ENCODE measurements at places on chromosomes 6 and 20.

GRCh38 chr20:14860410-14860814 is 523.0 kb upstream of the FLRT3 start:
- H3K4me3 ChIP-seq = no peak overlapping the region
- no peak for DNase-seq
- no peaks in the 10 kb centered on the region for H3K4me1 ChIP-seq
- no peak overlapping the region for H3K27ac ChIP-seq
- no peaks in the 10 kb centered on the region for H3K36me3 ChIP-seq

DNA sequence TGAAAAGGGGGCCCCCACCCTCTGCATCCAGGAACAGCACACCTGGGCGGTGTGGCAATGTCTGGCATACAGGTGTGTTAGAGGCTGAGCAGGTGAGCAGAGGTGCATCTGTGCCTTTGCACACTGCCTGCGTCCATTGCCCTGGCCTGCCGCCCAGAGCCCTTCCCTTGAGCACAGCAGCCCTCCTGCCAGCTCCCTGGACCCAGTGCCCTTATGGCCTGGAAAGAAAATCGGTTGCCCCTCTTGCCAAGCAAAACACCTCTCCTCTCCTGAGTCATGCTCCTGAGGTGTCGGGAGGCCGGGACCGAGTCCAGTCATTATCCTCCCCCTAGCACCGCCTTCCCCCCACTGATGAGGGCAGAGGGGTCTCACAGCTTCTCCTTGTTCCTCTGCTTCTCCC is 259.9 kb downstream of the SMOC2 start:
- H3K36me3 ChIP-seq = no peaks in the 10 kb centered on the region
- H3K4me1 ChIP-seq = peaks cover 25% of the 10 kb centered on the region
- peaks cover 8% of the 10 kb centered on the region for H3K27me3 ChIP-seq
- no peak overlapping the region for H3K27ac ChIP-seq
- no peak for DNase-seq
- no peak overlapping the region for H3K4me3 ChIP-seq

- no peak for DNase-seq
- no peak overlapping the region for H3K27ac ChIP-seq
- H3K4me3 ChIP-seq = no peak overlapping the region
- H3K27me3 ChIP-seq = no peaks in the 10 kb centered on the region
- peaks cover 23% of the 10 kb centered on the region for H3K36me3 ChIP-seq
Measured at GRCh38 chr6:158970640-158971275, 29.2 kb downstream of the RSPH3 start.

- no peak overlapping the region for H3K4me3 ChIP-seq
- H3K27me3 ChIP-seq = no peaks in the 10 kb centered on the region
- H3K27ac ChIP-seq = no peak overlapping the region
- no peaks in the 10 kb centered on the region for H3K36me3 ChIP-seq
- no peak for DNase-seq
Measured at GRCh38 chr6:116528133-116528532, 16.7 kb downstream of the CALHM5 start.

GRCh38 chr6:146289816-146290588 is 253.6 kb upstream of the RAB32 start:
- peak overlapping the region; percentile 81 for H3K27ac ChIP-seq
- DNase-seq = no peak

- no peak for DNase-seq
- no peaks in the 10 kb centered on the region for H3K27me3 ChIP-seq
- H3K4me1 ChIP-seq = peaks cover 67% of the 10 kb centered on the region
- H3K4me3 ChIP-seq = no peak overlapping the region
- H3K27ac ChIP-seq = peak overlapping the region; percentile 38
Measured at GRCh38 chr6:149331043-149331807, 13.7 kb downstream of the TAB2 start.

DNA sequence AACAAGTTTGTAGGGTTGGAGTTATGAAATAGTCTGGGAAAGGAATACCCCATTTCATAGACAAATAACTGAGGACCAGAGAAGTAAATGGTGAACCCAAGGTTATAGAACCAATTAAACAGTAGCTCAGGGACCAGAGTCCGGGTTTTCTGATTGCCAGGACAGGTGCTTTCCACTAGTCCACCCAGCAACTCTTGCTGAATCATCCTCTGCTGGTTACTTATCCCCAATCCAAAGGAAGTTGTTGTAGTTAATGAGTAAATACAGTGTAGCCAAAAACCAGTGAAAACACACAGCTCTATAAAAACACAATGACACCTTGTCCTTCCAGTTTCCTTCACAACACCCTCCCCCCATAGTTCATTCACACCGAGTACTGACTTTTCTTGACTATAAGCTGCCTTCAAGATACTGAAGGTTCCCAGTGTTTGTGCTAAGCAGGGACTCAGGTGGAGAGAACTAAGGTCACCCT is 766 bp upstream of the TINAG start:
- no peak overlapping the region for H3K4me3 ChIP-seq
- no peak overlapping the region for H3K27ac ChIP-seq
- H3K27me3 ChIP-seq = no peaks in the 10 kb centered on the region
- H3K4me1 ChIP-seq = no peaks in the 10 kb centered on the region

- no peak overlapping the region for H3K4me3 ChIP-seq
- H3K36me3 ChIP-seq = peaks cover 8% of the 10 kb centered on the region
- no peaks in the 10 kb centered on the region for H3K4me1 ChIP-seq
- H3K27ac ChIP-seq = no peak overlapping the region
Measured at GRCh38 chr6:89952105-89952671, 57.9 kb downstream of the GJA10 start.

- H3K4me3 ChIP-seq = no peak overlapping the region
- no peak overlapping the region for H3K27ac ChIP-seq
- no peaks in the 10 kb centered on the region for H3K36me3 ChIP-seq
- no peaks in the 10 kb centered on the region for H3K4me1 ChIP-seq
- no peak for DNase-seq
Measured at GRCh38 chr6:123036648-123037047, 40.6 kb downstream of the CLVS2 start.

DNA sequence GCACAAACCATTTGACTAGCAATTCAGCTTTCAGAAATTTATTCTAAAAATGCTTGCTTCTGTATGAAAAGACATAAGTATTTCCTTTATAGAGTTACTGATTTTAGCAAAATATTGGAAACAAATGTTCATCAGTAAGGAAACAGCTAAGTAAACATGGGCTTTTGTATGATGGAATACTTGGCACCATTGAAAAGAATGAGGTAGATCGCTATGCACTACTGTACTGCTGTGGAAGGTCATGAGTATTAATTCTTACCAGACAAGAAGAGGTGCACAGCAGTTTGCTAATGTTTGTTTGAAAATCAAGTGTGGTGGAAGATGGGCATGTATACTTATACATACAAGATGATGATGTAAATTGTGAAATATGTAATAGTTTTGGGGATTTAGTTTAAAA is 73.0 kb downstream of the FARS2 start:
- no peak for DNase-seq
- no peak overlapping the region for H3K27ac ChIP-seq
- H3K36me3 ChIP-seq = no peaks in the 10 kb centered on the region
- H3K4me1 ChIP-seq = peaks cover 15% of the 10 kb centered on the region
- H3K27me3 ChIP-seq = no peaks in the 10 kb centered on the region

DNA sequence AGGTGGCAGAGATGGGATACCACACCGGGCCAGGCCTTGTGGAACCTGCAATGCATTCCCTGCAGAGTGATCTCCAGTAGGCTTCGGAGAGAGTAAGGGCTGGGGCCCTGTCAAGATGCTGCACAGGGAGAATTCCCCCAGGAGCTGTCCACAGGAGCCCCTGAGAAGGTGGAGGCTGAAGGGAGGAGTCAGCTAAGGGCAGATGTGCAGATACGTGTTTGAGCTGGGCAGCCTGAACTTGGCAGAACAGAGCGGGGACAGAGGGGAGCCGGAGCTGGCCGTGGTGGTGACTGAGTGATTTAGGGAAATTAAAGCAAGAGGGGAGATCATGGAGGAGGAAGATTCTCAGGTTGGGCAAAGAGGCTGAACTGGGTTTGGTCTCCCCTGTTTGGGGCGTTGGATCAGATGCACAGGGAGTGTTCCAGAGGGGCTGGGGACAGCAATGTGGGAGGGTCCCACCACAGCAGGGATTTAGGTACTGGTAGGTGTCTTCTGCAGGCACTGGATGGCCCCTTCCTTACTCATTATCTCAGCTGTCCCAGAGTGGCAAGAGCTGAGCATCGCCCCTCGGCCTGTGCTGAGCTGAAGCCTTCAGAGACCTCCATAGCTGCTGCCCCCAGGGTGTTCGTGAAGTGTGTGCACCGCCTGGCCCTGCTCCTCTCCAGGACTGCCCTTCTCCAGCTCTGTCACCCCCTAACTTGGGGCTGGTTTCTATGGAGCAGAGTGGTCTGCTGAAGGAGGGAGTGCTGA is 3.8 kb upstream of the NCR2 start:
- no peak overlapping the region for H3K27ac ChIP-seq
- no peak overlapping the region for H3K4me3 ChIP-seq
- peaks cover 51% of the 10 kb centered on the region for H3K27me3 ChIP-seq
- H3K36me3 ChIP-seq = no peaks in the 10 kb centered on the region

GRCh38 chr20:49987868-49988690 is 5.3 kb downstream of the SNAI1 start:
- H3K4me3 ChIP-seq = no peak overlapping the region
- no peaks in the 10 kb centered on the region for H3K27me3 ChIP-seq
- peaks cover 10% of the 10 kb centered on the region for H3K36me3 ChIP-seq
- DNase-seq = no peak
- peaks cover 74% of the 10 kb centered on the region for H3K4me1 ChIP-seq

GRCh38 chr6:145784683-145785082 is 29.9 kb downstream of the FBXO30 start:
- H3K4me1 ChIP-seq = no peaks in the 10 kb centered on the region
- H3K36me3 ChIP-seq = peaks cover 24% of the 10 kb centered on the region
- no peak for DNase-seq
- no peaks in the 10 kb centered on the region for H3K27me3 ChIP-seq
- no peak overlapping the region for H3K4me3 ChIP-seq
